ENCODE measurements at places on chromosomes 11 and 22. TPM values are rescaled to one million over a fixed set of nuclear protein-coding genes. Genes with fewer than 3 reads are reported as not detected.

Gene KDM4E
- not detected for total RNA-seq

Gene BACE1
- 27.2 TPM for total RNA-seq

Gene SPON1
- total RNA-seq: 0.85 TPM

Gene C11orf42
- not detected for total RNA-seq

Gene OR8D1
- total RNA-seq: under 0.01 TPM

Gene HTR3A
- total RNA-seq: not detected

Gene CFAP300
- total RNA-seq: 9.4 TPM

Data from regular cardiac myocyte (primary cell).